ENCODE measurements at places on chromosomes 16 and 17.
A peak's percentile ranks its signal among the peaks of the same experiment; 100 is the strongest.

DNA sequence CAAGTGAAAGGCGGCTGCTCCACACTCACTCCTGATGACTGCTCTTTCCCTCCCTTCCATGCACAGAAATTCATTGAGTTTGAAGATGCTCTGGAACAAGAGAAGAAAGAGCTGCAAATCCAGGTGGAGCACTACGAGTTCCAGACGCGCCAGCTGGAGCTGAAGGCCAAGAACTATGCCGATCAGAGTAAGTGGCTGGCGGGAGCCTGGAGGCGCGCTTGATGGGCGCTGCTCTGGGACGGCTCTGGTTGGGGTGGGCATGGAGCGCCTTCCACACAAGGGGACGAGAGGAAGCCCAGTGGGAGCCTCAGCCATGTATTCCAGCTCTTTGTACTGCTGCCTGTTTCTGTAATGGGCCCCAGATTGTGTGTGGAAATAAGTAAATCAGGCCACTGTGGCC is 18.5 kb downstream of the MAPK8IP3 start:
- DNase-seq: no peak

GRCh38 chr17:1908699-1909309 is 79.0 kb downstream of the RPA1 start:
- DNase-seq: no peak

GRCh38 chr17:62206550-62206949 is 141.5 kb upstream of the MED13 start:
- DNase-seq: no peak

GRCh38 chr16:4709481-4709880 is 16.1 kb downstream of the NUDT16L1 start:
- no peak for DNase-seq

GRCh38 chr17:62823111-62823893 is 15.2 kb upstream of the MARCHF10 start:
- DNase-seq: no peak

DNA sequence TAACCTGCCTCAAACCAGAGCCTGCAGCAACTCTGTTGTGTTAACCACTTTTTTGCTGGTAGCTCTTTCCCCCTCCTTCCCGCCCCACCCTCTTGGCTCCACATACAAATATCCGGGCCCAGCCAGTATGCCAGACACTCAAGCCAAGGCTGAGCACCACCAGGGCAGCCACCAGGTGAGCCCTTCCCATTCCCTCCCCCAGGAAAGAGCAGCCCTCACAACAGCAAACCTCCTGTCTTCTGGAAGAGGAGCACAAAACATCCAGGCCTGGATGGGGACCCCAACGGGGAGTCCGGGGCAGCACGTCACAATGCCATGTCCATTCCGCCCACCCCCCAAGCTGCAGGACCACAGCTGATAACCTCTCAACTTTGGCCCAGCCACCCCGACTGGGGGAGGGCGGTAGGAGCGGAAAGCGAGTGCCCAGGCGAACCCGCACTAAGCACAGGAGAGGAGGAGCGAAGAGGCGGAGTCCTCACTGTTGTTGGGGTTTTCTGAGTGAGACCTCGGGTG is 757 bp downstream of the ORMDL3 start:
- no peak for DNase-seq

DNA sequence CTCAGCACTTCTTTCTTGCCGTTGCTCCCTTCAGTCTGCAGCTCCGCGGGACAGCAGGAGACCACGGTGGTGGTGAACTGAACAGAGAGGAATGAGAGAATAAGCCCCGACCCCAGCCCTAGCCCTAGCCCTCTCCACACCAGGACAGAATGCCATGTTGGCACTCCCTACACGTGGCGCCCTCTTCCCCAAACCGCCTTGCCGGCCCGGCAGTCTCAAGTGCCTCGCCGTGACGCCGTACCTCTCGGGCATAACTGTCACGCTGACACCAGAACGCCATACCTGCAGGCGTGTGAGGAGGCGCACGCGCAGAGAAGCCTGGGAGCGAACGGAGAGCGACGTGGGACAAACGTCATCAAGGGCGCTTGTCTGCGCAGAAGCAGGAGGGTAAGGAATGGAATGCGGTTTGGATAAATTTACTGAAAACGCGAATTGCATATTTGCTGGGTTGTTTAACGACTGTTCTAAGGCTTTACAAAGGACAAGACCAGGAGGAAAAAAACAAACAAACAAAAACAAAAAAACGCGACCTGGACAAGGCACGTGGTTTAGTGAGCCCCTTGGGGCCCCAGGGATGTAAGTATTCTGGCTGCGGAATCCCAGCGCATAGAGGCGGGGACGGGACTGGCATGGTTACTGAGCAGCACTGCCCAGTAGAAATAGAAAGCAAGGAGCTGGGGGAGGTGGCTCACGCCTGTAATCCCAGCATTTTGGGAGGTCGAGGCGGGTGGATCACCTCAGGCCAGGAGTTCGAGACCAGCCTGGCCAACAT is at the start of gene AARSD1:
Gene AARSD1, minus strand, starts transcription at position 294 of the 772 bp plus-strand sequence. Its CDS starts 14 bp downstream, at position 280.
- DNase-seq: peak; percentile 69

GRCh38 chr16:31118223-31119155 is 1.0 kb downstream of the KAT8 start:
- no peak for DNase-seq

DNA sequence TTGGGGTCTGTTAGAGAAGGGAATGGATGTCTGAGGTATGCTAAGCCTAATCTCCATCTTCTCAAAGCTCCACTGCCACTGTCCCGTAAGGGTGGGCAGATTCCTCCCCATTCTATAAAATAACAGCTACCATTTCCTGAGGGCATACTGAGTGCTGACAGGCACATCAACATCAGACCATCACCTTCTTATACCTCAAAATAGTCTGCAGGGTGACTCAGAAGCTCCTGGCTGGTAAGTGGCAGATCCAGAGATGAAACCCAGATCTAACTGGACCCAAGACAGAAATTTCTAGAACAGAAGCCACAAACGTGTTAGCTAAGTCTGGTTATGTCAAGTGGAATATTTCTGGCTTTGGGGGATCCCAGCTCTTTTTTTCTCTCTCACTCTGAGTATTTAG is 548.0 kb downstream of the WWOX start:
- DNase-seq: no peak

DNA sequence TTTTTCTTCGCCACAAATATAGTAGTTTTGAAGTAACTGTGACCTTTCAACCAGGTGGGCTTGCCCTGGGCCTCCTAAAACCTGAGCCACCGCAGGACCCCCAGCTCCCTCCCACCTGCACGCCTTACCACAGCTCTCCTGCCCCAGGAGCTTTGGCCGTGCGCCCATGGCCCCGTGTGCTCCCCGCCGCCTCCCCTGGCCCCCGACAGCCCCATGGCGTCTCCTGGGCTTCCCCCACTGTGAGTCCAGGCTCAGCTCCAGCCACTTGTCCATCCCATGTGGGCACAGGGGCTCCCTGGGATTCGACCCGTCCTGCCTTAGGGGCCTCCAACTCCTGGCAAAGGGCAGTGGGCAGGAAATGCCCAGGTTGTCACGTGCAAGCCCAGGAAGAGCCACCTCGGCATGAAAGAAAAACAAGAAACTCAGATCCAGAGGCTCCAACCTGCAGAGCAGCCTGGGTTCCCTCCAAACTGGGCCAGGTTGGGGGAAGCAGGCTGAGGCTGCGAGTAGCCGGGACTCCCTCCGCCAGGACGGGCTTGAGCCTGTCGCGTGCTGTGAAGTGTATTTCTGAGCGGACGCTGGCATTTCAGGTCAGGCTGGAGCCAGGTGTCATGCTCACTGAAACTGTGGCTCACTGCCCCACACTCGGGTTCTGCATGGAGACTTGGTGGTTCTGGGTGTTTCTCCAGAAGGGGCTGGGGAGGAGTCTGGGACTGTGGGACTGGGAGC is 5.8 kb downstream of the LGALS3BP start:
- no peak for DNase-seq

GRCh38 chr17:45261577-45262515 is at the start of gene SPATA32:
Gene SPATA32 (minus strand): TSS chr17:45262094. CDS start chr17:45262016, 78 bp downstream.
- no peak for DNase-seq

- DNase-seq: no peak
Measured at GRCh38 chr17:73697872-73698271, 53.6 kb upstream of the SDK2 start.

- DNase-seq: no peak
Measured at GRCh38 chr17:80584176-80584905, 39.7 kb downstream of the RPTOR start.

- no peak for DNase-seq
Measured at GRCh38 chr17:4505187-4505586, 6.5 kb downstream of the SPNS2 start.

- no peak for DNase-seq
Measured at GRCh38 chr16:85448557-85449190, 164.4 kb upstream of the GSE1 start.

GRCh38 chr16:67407176-67407787 is 9.0 kb downstream of the ZDHHC1 start:
- no peak for DNase-seq

- DNase-seq: no peak
Measured at GRCh38 chr16:2404099-2404498, 25.1 kb upstream of the CCNF start.

DNA sequence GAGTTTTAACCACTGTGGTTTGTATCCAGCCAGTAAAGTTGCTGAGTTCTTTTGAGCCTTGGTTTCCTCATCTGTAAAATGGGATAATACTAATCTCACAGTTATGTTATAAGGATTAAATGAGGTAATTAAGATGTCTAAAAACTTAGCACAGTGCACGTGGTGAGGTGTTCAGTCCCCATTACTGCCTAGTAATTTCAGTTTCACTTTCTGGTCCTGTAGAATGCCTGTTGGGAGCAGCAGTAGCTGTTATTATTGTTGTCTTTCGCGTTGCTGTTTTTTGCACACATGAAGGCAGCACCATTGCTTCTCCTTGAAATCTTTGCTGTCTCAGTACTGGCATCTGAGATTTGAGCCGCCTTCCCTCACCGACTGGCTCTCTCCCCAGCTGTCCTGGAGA is 182.4 kb downstream of the DNAH9 start:
- DNase-seq: no peak

- no peak for DNase-seq
Measured at GRCh38 chr17:6075050-6075449, 4.9 kb downstream of the WSCD1 start.

- DNase-seq: no peak
Measured at GRCh38 chr16:85017633-85018032, 6.3 kb upstream of the ZDHHC7 start.

DNA sequence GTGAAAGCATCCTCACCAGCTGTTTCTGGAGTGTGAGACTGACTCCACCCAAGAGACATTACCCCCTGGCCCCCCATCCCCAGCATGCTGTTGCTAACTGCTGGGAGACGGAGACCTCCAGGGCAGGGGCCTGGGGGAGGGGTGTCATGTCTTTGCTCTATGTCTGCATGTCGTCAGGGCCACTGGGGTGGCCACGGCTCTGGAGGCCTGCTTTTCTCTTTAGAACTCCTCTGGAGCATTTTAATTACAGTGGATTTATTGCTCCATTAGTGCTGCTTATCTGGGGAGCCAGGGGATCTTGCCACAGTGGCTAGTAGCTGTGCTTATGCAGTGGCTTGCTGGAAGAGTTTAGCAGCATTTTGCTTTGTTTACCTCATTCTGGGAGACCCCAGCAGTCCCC is 32.3 kb downstream of the CLEC16A start:
- no peak for DNase-seq

DNA sequence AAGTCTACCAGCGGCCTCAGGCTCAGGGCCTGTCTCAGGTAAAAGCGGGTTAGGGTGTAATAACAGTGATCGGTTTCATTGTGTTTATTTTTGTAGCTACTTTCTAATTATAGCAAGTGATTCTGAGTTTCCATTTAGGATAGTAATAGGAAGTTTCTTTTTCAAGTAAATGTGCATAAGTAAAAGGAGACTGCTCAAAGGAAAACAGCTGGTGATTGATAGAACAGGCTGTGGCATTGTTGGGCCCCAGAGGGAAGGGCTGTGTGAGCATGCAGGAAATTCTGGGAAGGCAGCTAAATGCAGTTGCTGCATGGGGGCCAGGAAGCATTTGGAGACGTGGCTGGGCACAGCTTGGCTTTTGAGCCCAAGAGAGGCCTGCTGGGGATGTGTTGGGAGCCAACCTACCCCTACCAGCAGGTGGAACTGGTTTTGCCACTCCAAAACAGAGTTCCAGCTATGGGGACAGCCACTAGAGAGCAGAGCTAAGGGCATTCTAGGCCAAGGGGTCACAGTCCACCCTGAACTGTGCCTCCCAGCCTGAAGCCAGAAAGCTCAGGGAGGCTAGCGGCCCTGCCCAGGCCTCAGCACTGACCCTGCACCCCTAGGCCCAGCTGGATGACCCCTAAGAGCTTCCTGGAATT is 12.6 kb downstream of the SNX20 start:
- DNase-seq: no peak

- DNase-seq: peak; percentile 76
Measured at GRCh38 chr17:68457539-68458259, 403 bp upstream of the WIPI1 start.

- DNase-seq: no peak
Measured at GRCh38 chr17:39218906-39219305, 6.8 kb downstream of the STAC2 start.

- peak; percentile 53 for DNase-seq
Measured at GRCh38 chr17:39617446-39618245, 9.1 kb upstream of the PPP1R1B start.

DNA sequence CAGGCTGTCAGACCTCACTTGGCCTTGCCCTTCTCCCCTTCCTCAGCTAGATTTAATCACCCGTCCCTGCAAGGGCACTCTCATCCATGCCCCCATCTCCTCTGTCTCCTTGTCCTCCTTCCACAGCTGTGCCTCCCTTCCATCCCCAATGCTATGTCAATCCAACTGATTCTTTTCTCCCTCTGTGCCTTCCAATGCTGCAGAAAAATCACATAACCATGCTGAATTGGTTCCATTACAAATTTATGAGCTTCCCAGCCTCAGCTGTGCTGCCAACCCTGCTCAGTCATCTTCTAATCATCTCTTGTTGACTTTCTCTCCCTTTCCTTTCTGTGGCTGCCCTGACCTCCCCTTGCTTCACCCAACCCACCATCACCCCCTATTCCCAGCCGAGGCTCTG is 56.3 kb upstream of the PIRT start:
- no peak for DNase-seq

DNA sequence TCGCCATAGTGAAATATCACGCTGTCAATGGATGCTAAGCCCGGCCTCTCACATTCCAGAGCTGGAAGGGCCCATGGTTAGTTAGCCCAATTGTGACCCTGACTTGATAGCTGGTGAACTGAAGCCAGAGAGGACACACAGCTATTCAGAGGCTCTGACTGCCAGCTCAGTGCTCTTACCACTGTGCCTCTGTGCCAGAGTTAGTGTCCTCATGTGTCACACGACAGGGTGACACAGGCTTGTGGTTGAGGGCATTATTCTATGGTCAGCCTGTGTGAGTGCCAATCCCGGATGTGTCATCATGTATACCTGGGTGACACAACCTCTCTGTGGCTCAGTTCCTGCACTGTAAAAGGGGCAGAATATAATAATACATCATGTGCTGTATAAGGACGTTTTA is 2.5 kb upstream of the MT1X start:
- no peak for DNase-seq

GRCh38 chr16:83059237-83059636 is 432.5 kb downstream of the CDH13 start:
- DNase-seq: no peak
